ENCODE measurements at places on chromosomes 6 and 20. TPM values are rescaled to one million over a fixed set of nuclear protein-coding genes. Genes with fewer than 3 reads are reported as not detected.
A peak's percentile ranks its signal among the peaks of the same experiment; 100 is the strongest.

GRCh38 chr6:40881501-40881900 lies 157.5 kb downstream of the UNC5CL start:
- no peaks in the 10 kb centered on the region for H3K27me3 ChIP-seq
- no peak overlapping the region for H3K27ac ChIP-seq
- H3K4me1 ChIP-seq, result no peaks in the 10 kb centered on the region
- no peak for DNase-seq

DNA sequence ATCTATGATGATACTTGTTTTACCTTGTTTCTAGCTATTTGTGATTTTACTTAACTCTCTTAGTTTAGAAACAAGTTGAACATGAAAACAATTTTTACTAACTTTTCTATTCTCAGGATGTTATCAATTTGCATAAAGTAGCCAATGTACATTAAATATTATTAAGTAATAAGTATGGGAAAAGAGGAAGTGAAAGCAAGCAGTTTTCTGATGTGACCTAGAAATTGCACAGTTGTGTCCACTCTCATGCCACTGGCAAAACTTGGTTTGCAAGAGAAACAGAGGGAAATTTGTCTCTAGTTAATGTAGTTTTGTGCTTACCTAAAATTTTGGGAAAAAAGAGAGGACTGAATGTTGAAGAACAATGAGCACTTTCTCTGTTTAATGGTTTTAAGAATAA lies 19.2 kb upstream of the TSPYL1 start:
- H3K27me3 ChIP-seq, result no peaks in the 10 kb centered on the region
- no peaks in the 10 kb centered on the region for H3K4me1 ChIP-seq
- H3K27ac ChIP-seq, result no peak overlapping the region
- no peak for DNase-seq
- H3K36me3 ChIP-seq, result no peaks in the 10 kb centered on the region
- no peak overlapping the region for H3K4me3 ChIP-seq

DNA sequence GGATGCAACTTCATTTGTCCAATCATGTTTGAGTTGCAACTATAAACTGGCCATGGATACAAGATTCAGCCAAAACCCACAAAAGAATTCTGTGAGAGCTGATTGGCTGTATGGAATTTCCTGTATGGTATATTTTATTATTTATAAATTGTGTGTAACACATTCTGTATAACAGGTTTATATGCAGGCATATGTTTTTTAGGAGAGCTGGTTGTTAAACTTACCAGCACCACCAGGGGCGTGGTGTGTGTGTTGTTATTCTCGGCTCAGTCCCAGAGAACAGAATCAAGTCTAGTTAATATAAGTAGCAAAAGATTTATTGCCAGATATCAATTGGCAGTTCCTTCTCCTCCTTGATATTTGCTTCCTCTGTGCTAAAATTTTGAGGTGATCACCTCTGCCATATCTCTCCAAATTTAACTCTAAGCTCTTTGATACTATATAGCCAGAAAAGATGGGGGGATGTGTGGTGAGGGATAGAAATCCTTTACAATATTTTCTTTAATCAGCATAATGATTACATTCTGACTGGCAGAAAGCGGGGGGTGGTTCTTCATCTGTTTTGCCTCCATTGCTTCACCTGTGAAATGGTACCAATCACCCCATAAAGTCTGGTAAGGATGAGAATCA lies 22.9 kb downstream of the CNBD2 start:
- no peaks in the 10 kb centered on the region for H3K27me3 ChIP-seq

The ENPP4 gene
- total RNA-seq, result 11.1 TPM

DNA sequence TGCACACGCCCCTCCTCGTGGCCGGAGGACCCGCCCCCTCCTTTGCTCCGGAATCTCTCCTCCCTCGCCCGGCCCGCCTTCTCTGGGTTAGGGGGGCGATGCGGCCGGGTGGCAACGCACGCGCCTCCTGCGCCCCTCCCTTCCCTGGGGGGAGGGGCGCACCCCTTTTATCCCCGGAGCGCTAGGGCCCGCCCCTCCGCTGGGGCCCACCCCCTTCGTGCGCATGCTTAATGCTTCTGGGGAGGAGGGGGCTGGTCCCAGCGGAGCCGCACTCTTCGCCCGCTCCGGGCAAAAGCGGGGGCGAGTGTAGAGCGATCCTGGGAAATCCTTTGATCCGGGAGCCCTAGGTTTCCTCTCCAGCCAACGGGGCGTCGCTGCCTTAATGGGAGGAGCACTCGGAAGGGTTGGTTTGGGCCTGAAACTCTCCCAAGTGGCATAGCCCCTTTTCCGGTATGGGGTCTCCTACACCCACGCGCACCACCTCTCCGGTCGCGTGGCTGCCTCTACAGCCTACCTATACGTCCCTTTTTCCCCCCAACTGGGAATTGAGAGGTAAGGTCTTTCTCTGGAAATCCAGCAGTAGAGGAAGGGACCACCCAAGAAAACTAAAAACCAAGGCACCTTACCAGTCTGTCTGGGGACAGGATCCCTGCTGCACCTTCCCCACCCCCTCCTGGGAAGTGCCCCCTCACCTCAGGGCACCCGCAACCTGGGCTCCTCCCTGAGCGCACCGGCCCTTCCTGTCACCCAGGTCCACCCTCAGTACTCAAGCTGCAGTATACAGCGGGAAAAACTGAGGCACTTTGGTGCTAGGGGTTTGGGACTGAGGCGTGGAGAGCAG lies 2.1 kb downstream of the SOX12 start:
- no peaks in the 10 kb centered on the region for H3K27me3 ChIP-seq
- H3K4me3 ChIP-seq, result no peak overlapping the region
- no peak overlapping the region for H3K27ac ChIP-seq
- DNase-seq, result peak; percentile 78
- peaks cover 29% of the 10 kb centered on the region for H3K4me1 ChIP-seq

- no peak for DNase-seq
- no peaks in the 10 kb centered on the region for H3K36me3 ChIP-seq
- no peaks in the 10 kb centered on the region for H3K27me3 ChIP-seq
- H3K27ac ChIP-seq, result no peak overlapping the region
Observed at GRCh38 chr6:38021029-38021428, 201.5 kb downstream of the ZFAND3 start.

The FAM120B gene
- 48.6 TPM for total RNA-seq

The BNIP5 gene
- not detected for total RNA-seq

DNA sequence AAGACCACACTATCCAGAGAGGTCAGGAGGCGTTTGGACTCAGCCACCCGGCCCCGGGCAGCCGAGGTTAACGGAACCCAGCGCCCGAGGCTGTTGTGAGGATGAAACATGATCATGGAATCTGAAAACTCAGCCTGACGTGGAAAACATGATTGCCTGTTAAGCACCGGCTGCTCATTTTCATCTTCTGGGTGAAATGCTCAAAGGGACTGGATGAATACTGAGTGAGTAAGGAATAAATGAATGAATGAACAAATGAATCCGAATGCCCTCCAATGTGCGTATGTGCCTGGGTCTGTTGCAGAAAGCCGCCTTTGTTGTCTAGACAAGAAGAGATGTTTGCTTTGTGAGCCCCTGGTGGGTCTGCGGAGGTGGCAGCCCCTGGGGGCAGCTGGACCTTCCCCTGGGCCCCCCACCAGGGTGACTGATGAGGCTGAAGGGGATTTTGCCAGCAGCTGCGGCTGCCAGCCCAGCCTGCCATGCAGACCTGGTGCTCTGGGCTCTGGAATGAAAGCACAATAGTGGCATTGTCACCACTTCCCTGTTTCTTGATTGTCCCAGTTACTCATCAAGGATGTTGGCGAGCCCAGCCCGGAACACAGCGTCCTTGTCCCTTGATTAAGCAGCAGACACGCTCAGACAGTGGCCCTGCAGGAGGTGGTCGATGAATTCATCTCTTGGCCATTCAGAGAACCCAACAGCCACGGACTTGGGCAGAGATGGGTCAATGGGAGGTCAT lies 211.1 kb downstream of the ANKRD60 start:
- no peaks in the 10 kb centered on the region for H3K36me3 ChIP-seq
- no peaks in the 10 kb centered on the region for H3K27me3 ChIP-seq
- no peak overlapping the region for H3K27ac ChIP-seq
- no peak overlapping the region for H3K4me3 ChIP-seq

The NKAIN2 gene
- total RNA-seq, result not detected

The TMEM200A gene
- total RNA-seq, result 1.1 TPM

The CD93 gene
- 1.2 TPM for total RNA-seq

The LY6G6C gene
- not detected for total RNA-seq

DNA sequence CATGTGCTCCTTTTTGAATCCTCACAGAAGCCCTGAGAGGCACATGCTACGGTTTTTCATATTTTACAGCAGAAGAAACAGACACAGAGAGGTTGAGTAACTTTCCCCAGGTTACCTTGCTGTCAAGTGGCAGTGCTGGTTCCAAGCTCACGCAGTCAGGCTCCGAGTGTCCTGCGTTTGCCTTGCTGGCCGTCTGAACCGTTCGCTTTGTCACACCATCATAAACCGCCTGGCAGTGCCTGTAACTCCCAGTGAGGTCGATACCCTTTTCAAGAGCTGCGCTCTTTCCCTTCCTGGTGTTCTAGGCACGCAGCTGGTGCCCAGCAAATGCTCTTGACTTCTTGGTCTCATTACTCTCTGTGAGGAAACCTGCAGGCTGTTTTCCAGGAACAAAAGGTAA lies 31.3 kb upstream of the KCNG1 start:
- H3K4me1 ChIP-seq, result no peaks in the 10 kb centered on the region
- H3K36me3 ChIP-seq, result no peaks in the 10 kb centered on the region
- no peak overlapping the region for H3K4me3 ChIP-seq
- no peak overlapping the region for H3K27ac ChIP-seq
- peaks cover 5% of the 10 kb centered on the region for H3K27me3 ChIP-seq
- DNase-seq, result no peak

- no peaks in the 10 kb centered on the region for H3K36me3 ChIP-seq
- peak; percentile 73 for DNase-seq
- H3K4me1 ChIP-seq, result peaks cover 9% of the 10 kb centered on the region
Observed at GRCh38 chr6:36623547-36624459, 29.6 kb downstream of the SRSF3 start.

GRCh38 chr6:130161683-130162404 lies 60.9 kb downstream of the SAMD3 start:
- H3K4me3 ChIP-seq, result no peak overlapping the region
- H3K27ac ChIP-seq, result no peak overlapping the region
- H3K27me3 ChIP-seq, result no peaks in the 10 kb centered on the region
- no peaks in the 10 kb centered on the region for H3K4me1 ChIP-seq

GRCh38 chr6:157322792-157323254 lies 496 bp downstream of the TMEM242 start:
- peaks cover 16% of the 10 kb centered on the region for H3K4me1 ChIP-seq
- peak overlapping the region; percentile 79 for H3K4me3 ChIP-seq
- peaks cover 3% of the 10 kb centered on the region for H3K36me3 ChIP-seq
- DNase-seq, result no peak
- peak overlapping the region; percentile 62 for H3K27ac ChIP-seq
- H3K27me3 ChIP-seq, result no peaks in the 10 kb centered on the region

The LAMA4 gene
- total RNA-seq, result not detected

The ANGPT4 gene
- not detected for total RNA-seq

DNA sequence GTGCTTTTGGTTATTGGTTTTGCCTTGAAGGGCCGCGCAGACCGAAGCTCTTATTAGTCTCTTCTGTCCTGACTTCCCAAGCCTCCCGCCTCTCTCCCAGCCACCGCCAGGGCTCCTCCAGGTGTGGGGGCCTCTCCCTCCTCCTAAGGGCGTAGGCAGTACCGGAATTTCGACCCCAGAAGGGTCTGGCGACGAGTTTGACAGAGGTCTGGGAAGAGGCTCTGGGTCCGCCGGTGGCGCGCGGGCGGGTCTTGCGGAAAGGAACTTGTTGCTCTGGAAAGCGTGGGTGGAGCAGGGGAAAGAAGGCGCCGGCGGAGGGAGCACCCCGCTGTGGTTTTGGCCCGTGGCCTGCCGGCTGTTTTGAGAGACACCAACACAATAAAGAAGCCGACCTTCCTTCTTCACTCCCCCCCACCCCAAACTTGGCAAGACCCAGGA lies 1.8 kb downstream of the PCSK2 start:
- no peak overlapping the region for H3K27ac ChIP-seq
- DNase-seq, result no peak
- H3K27me3 ChIP-seq, result peaks cover 4% of the 10 kb centered on the region
- no peaks in the 10 kb centered on the region for H3K4me1 ChIP-seq
- no peak overlapping the region for H3K4me3 ChIP-seq
- no peaks in the 10 kb centered on the region for H3K36me3 ChIP-seq

DNA sequence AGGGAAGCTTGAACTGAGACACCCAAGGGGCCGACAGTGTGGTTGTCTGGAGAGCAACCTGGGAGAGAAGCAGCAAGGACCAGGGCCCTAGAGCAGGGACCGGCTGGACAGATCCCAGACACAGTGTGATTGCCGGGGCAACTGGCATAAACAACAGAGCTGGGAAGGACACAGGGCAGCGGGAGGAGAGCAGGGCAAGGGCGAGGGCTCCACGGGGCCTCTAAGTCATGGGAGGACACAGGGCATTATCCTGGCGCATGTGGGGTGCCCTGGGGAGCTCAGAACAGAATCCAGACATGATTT lies 31.1 kb upstream of the CCR6 start:
- H3K4me1 ChIP-seq, result peaks cover 64% of the 10 kb centered on the region
- H3K27ac ChIP-seq, result peak overlapping the region; percentile 65
- no peaks in the 10 kb centered on the region for H3K27me3 ChIP-seq

The GPLD1 gene
- 1.4 TPM for total RNA-seq

Data from CD4-positive, alpha-beta memory T cell (primary cell).